ENCODE measurements at places on chromosomes 7 and 10.
A peak's percentile ranks its signal among the peaks of the same experiment; 100 is the strongest.

- DNase-seq, result no peak
Observed at GRCh38 chr7:55472928-55473725, 99.2 kb downstream of the VOPP1 start.

- DNase-seq, result no peak
Observed at GRCh38 chr7:138032186-138032585, 30.3 kb upstream of the CREB3L2 start.

- peak; percentile 25 for DNase-seq
Observed at GRCh38 chr7:115273139-115273772, 351.4 kb downstream of the MDFIC start.

- peak; percentile 22 for DNase-seq
Observed at GRCh38 chr7:87506246-87507180, 31.0 kb upstream of the ABCB4 start.

DNA sequence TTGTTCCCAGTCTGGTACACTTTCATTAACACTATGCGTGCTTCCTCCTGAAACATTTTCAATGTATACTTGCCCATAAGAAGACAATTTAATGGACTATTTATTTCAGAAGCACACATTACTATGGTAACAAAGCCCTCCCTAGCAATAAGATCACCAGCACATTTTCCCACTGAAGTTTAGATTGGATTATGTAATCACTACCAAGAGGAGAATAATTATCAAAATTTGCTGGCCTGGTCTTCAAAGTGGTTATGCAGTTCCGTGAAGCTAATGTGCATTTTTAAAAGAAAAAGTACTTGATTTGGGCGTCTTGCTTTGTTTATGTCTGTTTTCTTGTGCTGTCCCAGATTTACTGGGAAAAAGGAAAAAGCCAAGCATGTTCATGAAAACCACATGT is 61.9 kb downstream of the AP3M1 start:
- no peak for DNase-seq

DNA sequence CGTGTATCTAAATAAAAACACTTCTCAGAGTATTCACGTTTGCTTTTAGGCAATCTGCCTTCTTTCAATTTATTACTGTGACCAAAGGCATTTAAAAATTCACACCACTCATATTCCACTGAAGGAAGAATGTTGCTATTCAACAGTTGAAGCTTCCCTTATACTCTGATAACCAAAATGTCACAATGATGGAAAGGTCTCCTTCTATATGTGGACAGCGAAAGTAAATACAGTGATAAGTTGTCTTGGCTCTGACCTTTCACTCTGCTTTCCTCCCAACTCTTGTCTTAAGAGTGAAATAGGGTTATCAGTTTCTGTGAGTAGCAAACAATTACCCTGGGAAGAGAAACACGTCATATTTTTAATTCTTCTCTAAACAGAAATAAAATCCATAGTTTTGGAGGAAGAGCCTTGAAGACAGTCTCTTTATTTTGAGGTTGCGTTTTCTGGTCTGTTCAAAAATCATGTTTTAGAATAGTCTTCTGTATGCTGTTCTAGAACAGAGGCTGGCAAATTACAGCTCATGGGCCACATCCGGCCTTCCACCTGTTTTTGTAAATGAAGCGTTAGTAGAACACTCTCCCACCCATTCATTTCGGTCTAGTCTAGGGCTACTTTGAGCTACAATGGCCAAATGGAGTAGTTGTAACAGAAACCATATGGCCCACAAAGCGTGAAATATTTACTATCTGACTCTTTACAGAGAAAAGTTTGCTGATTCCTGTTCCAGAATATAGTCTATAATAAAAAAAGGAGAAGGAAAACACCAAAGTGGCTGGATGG is 41.3 kb downstream of the ETV1 start:
- no peak for DNase-seq

All from fibroblast of skin of right biceps (primary cell).